SK-N-SH treated with all-trans-retinoic acid at 6 μM for 48 hours (cell line): ENCODE measurements at places on chromosomes 16 and 17.

DNA sequence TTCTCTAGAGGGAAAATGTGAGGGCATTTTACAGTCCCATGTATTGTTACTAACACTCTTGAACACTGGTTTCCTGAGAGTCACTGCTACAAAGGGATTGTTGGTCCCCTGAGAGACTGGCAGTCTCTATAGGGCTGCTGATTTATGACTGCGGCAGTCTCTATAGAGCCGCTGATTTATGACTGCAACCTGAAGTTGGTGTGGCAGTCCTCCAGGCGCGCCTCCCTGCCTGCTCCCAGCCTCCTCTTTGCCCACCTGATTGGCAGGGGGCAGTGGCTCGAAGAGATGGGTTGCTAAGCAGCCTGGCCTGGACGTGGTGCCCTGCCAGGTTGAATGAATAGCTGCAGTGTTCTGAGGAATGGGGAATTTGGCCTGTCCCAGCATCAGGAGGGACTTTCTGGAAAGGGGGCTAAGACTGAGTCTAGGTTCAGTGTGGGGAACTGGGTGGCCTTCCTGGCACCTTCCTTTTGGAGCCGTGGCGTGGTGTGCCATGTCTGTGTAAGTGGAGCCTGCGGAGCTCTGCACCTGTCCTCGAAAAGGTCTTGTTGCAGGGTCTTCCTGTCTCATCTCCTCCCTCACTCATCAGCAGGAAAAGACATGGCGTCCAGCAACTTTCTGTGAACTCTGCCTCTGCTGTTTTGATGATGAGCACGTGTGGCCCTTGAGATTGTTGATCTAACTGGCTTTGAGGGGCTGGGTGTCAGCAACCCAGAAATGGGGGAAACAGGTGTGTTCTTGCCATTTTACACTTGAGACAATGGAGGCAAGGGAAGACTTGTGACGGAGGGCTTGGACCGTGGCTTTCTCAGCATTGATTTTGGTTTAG is 24.9 kb downstream of the SAP30BP start:
- ATAC-seq, result no peak

DNA sequence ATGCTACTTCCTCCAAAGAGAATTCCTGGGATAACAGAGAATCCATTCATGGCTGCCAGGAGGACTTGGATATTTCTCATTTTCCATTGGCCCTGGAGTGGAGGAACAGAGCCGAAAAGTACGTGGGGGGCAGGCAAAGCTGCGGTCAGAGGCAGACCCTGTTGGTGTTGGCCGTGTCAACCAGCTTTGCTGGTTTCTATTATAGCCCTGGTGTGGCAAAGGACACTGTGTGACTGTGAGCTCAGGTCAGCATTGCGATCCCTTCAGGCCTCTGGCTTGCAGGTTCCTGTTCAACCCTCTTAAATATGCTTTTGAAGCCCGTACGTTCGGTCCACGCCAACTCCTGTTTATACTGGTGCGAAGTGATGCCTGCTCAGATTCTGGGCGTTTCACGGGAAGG is 596.2 kb downstream of the MAF start:
- ATAC-seq, result no peak

DNA sequence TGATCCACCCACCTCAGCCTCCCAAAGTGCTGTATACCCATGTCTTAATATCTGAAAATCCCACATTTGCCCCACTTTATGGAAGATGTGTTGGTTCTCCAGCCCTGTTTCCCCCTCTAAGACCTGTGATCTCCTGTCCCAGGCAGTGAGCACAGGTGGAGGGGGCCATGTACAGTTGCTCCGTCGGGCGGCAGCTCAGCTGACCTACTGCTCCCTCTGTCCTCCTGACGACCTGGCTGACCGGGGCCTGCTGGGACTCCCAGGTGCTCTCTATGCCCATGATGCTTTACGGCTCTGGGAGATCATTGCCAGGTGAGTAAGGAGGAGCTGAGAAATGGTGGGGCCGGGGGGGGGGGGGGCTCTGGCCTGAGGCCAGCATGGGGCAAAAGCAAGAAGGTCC is 6.7 kb upstream of the RNASEK start:
- ATAC-seq, result no peak

- no peak for ATAC-seq
Observed at GRCh38 chr17:37592291-37592690, 16.9 kb downstream of the SYNRG start.

- ATAC-seq, result peak; percentile 50
Observed at GRCh38 chr16:46765050-46765449, 16.9 kb upstream of the MYLK3 start.

DNA sequence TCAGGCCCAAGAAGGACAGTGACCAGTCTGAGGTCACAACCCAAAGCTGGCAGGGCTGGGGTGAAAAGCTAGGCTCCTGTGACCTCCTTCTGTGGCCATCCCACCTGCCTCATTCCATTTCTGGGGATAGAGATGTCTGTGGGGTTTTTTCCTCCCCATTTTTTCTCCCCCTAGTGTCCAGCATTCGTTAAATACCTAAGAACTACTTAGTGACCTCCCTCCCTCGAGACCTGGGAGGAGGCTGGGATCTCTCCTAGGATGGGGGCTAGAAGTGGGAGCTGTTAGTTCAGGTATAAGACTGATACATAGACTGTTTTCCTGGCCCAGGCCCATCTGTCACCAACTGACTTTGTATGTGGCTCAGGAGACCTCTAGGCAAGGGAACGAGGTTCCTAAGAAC is 20.5 kb upstream of the STAC2 start:
- ATAC-seq, result no peak

DNA sequence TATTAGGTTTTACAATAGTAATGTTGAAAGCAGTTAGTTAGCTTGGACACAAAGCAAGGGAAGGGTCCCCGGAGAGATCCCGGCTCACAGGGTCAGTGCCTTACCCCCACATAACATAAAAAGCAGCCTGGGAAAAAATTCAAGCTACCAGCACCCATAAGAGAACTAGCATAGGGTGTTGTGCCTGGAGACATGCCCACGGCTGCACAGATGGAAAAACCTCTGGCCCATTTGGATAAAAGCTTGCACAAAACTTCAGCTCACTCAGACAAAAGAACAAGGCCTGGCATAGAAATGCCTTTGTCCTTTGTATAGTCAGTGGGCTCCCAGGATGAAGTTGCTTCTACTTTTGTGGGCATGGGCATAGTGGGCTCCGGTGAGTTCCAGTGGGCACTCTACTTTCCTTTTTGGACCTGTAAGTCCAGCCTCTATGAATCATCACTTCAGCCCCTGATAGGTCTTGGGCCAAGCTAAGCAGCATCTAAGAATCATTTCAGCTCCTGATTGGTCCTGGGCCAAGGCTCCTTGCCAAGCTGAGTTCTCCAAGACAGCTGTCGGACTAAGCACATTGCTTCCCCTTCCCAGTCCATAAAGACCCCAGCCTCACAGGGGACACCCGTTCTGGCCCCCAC is 1.3 kb upstream of the RDM1 start:
- peak; percentile 47 for ATAC-seq

GRCh38 chr16:22660441-22661160 is 149.9 kb downstream of the NPIPB5 start:
- no peak for ATAC-seq

DNA sequence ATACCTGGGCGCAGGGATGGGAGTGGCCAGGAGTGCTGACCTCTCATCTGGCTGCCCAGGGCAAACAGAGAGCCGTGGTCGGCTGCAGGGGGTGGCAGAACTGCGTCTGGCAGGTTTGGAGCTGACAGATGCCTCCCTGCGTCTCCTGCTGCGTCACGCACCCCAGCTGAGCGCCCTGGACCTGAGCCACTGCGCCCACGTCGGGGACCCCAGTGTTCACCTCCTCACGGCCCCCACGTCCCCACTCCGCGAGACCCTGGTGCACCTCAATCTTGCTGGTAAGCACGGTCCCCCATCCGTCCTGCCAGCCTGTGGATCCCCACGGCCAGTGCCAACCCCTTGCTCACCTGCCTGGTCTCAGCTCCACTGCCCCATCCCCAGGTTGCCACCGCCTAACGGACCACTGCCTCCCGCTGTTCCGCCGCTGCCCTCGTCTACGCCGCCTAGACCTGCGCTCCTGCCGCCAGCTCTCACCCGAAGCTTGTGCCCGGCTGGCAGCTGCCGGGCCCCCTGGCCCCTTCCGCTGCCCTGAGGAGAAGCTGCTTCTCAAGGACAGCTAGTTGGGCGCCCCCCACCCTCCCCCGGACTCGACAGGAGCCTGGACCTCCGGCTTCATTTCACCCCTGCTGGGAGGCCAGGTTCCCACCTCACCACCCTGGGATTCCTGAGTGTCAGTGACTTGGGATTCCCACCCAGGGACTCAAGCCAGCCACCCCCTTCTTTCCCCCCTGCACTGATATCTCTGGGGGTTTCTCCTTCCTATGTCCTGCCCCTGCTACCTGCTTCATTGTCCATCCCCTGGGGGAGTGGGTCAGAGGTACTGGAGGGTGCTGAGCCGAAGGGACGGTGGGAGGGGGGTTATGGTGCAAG is 2.0 kb upstream of the ORAI3 start:
- ATAC-seq, result no peak

GRCh38 chr16:29985271-29985811 is 10.1 kb downstream of the HIRIP3 start:
- no peak for ATAC-seq

GRCh38 chr17:43608313-43608712 is 53.4 kb downstream of the MEOX1 start:
- peak; percentile 48 for ATAC-seq

DNA sequence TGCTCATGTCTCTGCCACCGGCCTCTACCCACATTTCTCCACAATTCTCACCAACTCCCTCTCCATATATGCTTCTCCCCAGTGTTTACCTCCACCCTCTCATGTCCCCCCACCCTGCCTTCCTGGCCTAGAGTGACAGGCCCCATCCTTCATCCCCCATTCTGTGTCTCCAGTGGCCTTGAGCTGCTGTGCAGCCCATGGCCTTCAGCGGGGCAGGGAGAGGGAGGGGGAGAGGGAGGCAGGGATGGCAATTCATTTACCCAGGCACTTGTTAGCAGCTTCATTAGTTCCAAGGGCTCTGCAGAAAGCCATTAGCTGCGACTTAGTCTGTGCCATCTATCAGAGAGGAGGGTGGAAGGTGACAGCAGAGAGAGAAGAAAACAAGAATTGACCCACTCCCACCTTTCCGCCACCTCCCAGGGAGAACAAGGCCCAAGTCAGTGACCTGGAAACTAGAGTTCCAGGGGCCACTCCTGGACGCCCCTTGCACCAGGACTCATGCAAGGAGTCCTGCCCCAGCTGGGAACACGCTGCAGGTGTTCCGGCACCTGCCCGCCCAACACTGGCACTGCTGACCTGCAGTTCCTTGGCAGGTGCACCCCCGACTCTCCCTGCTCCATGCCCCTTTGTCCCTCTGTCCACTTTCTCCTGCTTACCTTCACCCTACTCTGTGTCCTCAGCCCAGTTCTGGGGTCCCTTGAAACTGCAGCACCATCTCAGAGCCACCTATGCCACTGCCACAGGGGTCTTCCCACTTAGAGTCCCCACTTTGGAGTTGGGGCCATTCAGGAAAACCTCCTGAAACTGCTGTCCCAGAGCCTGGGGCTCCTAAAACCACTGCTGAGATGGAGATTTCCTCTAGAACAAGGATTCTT is 23.5 kb upstream of the PYY start:
- no peak for ATAC-seq

- no peak for ATAC-seq
Observed at GRCh38 chr17:74742978-74743545, 5.4 kb upstream of the NHERF1 start.

GRCh38 chr16:56911771-56912571 is 20.0 kb upstream of the HERPUD1 start:
- peak; percentile 78 for ATAC-seq

- no peak for ATAC-seq
Observed at GRCh38 chr16:17850581-17851250, 380.0 kb upstream of the XYLT1 start.

DNA sequence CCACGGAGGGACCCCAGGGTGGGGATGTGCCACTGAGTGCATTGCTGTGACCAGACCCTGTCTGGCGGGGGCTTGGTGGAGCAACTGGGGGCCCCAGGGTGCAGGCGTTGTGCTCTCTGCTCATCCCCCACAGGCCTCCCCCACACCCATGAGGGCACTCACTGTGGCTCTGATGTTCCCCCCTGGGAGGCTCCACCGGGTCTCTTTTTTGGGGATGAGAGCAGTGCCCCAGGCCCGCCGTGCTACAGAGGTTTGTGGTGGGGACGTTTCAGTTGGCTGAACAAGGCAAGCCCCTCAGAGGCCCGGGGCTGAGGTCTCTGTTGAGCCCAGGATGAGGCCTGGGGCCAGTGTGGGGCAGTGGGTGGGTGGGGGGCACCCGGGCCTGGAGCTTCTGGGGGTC is 2.5 kb downstream of the CCDC78 start:
- no peak for ATAC-seq

DNA sequence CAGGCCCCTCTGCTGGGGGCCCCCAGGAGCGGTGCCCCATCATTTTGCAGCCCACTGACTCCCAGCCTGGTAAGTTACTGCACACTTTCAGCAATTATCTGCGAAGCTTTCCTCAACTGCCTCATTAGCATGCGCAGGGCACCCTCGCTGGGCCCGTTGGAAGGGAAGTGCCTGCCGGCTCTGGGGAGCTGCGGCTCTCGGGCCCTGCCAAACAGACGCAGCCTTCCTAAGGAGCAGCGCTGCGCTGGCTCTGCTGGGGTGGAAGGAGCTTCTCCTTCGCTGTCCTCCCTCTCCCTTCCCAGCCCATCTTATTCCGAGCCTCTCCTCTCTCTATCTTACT is 71.0 kb downstream of the RBBP6 start:
- ATAC-seq, result no peak

DNA sequence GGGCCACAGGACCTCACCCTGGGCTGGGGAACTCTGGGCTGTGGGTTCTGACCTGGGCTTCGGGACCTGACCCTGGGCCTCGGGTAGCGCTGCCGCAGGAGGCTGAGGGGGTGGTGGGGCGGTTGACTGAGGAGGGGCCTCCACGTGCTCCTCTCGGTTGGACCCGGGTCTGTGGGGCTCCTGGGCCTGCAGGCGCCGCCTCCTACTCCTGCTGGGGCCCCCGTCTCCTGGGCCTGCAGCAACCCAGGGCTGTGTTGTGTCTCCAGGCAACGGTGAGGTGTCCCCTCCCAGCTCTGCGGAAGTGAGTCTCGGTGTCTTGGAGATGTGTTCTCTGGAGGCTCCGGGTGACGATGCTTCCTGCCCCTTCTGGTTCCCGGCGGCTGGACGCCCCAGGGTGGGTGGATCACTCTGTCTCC is 41.5 kb upstream of the GNG13 start:
- peak; percentile 10; the same call in 1 of the 3 replicates for ATAC-seq

- ATAC-seq, result no peak
Observed at GRCh38 chr17:61185385-61185784, 214.3 kb upstream of the TBX2 start.

- ATAC-seq, result peak; percentile 12
Observed at GRCh38 chr17:16282522-16282921, 65.5 kb downstream of the PIGL start.

- no peak for ATAC-seq
Observed at GRCh38 chr17:42403150-42403549, 14.9 kb upstream of the STAT3 start.

GRCh38 chr16:23131931-23132621 is 17.2 kb downstream of the USP31 start:
- ATAC-seq, result no peak

GRCh38 chr16:974001-974601 is 3.3 kb upstream of the LMF1 start:
- ATAC-seq, result no peak
